Putamen (tissue), 1 donor: ENCODE measurements at places on chromosomes 7 and 10.

DNA sequence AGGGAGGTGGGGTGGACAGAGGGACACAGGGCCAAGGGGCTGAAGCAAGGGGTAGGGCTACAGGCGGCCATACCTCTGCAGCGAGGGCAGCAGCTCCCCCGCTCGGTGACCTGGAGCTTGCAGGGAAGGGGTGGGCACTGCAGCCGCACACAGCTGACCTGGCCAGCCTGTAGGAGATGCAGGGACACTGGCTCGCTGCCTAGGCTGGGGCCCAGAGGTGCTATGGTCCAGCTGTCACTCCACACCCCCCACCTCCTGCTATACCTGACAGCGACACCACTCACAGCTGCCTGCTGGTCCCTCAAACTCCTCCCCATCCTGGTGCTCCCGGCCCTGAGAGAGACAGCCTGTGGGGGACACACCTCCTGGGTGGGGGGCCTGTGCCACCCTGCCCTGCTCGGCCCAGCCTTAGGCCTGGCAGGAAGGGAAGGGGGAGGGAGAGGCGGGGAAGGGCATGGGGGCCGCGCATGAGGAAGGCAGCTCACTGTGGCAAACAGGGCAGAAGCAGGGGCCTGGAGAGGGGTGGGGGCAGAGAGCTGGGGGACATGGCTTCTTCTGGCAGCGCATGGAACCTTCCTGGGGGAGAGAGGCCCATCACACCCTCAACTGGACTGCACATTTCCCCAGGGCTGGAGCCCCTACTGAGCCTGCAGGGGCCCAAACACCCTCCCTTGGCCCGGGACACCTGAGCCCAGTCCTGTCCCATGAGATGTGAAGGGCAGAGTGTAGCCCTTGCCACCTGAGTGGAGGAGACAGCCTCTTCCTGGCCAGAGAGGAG is 23.9 kb downstream of the ATP6V1F start:
- no peak for DNase-seq

DNA sequence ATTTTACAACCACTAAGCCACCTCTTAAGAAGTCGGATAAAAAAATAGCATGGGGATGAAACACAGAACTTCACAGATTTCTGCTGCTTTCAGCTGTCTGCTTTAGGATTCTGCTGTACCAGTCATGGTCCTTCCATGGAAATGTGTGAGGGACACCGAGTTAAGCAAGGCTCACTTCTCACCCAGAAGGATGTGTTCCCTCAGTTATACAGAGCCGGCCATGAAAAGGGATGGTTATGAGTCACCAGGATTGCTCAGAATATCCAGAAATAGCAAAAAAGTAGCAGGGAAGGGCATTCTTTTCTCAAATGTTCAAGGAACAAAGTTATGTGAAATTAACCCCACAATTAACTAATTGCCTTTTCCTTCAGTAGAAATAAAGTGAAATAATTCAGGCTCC is 124.4 kb downstream of the AMPH start:
- no peak for DNase-seq

- DNase-seq: no peak
These were observed 7.8 kb downstream of the GPR158 start for GRCh38 chr10:25182636-25183035.

- no peak for DNase-seq
These were observed 236.1 kb downstream of the ELMO1 start for GRCh38 chr7:37212556-37212955.

DNA sequence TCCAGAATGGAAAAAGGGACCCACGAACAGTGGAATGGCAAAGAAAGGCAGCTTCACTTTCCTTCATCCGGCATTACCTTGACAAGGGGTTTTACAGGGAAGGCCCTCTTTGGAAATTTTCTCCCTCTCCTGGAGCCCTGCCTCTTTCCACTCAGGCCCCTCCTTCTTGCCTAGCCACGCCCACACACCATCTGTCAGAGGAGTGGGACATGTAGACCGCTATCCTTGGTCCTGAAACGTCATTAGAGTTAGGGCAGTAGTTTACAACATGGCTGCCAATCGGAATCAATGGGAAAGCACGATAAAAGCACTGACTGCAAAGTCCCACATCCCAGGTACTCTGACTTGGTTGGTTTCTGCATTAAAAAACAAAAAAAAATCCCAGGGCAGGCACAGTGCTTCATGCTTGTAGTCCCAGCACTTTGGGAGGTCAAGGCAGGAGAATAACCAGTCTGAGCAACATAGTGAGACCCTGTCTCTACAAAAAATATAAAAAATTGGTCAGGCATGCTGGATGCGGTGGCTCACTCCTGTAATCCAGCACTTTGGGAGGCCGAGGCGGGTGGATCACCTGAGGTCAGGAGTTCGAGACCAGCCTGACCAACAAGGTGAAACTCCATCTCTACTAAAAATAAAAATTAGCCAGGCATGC is 96.4 kb downstream of the MARCHF5 start:
- DNase-seq: no peak

DNA sequence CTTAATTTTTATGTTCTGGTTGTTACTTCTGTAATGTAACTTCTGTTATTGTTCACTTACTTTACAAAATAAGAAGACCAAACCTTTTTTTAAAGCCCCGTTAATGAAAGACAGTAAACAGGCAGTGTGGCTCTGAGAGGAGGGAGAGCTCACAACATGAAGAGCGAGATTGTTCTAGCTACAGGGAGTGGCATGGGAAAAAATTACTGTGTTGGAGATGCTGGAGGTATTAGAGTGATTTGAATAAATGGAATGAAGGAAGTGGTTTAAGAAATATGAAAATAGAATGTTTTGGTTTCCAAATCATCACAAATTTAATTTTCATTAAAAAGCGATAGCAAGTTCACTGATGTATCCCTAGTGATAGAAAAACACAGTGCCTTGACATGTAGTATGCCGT is 31.8 kb downstream of the REEP3 start:
- no peak for DNase-seq

GRCh38 chr7:17010637-17011300 is 129.0 kb upstream of the AGR3 start:
- no peak for DNase-seq

DNA sequence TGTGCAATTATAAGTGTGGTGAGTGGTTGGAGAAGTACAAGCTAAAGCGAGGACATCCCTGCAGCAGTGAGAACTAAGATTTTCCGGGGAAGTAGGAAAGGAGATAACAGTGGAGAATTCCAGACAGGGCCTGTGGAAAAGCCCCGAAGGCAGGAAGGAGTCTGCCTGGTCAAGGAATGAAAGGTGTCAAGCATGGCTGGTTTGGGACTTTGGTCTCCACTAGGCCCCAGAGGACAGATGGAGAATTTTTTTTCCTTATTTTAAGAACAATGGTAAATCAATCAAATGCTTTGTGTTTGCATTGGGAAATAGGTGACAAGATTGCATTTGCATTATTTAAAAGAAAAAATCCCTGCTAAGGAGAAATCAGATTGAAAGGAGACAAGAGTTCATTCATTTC is 3.2 kb upstream of the CEP55 start:
- DNase-seq: no peak

DNA sequence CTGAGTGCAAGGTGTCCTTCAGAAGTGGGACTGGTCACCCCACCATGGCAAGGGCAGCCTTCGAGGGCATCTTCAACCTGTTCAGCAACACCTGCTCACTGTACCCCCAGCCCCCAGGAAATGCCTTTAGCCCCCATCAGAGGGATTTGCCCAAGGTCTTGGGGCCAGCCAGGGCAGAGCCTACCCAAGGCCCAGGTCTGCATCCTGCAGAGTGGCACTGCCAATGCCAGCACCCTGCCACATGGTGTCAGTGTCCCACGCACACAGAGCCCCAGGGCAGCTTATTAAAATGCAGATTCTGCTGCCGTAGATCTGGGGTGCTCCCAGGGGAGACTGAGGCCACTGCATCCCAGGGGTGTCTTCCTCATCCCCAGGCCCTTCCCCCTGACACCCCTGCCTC is 106.2 kb upstream of the KCTD7 start:
- DNase-seq: no peak

DNA sequence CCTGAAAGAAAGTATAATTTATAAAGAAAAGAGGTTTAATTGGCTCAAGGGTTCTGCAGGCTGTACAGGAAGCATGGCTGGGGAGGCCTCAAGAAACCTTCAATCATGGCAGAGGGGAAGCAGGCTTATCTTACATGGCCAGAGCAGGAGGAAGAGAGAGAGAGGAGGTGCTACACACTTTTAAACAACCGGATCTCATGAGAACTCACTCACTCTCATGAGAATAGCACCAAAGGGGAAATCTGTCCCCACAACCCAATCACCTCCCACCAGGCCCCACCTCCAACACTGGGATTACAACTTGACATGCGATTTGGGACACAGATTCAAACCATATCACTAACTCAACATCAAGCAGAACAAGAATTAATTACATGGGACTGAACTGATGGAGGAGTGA is 6.9 kb upstream of the ZNF485 start:
- DNase-seq: no peak

GRCh38 chr7:19351341-19352304 is 206.4 kb upstream of the FERD3L start:
- DNase-seq: no peak

DNA sequence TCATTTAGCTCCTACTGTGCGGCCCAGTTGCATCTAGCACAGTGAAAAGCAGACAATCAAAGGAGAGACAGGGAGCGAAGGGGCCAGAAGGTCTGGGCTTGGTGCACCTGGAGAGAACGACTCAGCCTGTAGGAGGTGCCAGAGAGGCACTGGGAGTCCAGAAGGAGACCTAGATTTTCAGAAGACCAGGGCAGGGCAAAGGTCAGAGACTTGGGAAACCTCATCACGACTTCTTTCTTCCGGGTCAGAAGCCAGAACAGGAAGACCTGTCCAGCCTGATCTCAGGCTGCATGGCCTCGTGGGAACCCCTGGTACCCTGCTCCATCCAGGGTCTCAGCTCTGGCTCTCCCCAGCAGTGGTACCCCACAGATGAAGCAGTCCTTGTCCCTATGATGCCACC is 5.2 kb downstream of the AGAP3 start:
- no peak for DNase-seq

DNA sequence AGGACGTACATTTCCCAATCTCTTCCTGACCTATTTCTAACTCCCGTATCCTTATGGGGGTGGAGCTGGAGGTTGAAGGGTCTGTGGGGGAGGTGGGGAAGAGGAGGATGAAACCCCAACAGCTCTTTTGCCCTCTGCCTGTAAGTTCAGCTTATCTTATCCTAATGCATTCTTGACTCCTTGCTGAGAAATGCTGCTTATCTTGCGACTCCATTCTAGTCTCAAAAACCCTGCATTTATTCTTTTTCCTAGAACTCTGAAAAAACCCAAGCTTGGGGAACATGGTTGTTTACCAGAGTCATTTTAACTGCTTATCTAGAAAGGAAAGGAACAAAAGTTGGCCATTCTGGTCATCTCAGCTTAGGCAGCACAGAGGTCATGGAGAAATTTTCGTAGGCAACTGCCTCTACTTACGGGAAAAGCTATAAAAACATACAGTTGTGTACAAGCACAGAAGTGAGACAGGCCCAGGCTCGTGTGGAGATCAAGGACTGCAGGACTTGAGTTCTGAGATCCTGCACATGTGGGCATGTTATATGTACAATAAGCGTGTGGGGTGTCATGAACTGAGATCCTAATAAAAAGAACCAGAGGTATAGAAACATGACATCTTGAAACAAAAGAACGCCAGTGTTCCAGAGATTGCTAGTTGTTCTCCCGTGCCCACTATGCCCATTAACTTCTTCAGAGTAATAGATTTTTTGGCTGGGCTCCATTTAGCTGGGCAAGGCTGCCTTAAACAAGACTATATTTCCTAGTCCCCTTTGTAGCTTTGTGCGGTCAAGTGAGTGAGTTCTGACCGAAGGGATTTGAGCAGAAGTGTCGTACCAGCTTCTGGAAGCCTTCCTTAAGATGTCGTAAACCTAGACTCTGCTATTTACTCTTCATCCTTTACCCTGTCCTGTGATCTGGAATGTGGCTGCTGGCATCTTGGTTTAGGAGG is 9.6 kb downstream of the INMT start:
- no peak for DNase-seq

DNA sequence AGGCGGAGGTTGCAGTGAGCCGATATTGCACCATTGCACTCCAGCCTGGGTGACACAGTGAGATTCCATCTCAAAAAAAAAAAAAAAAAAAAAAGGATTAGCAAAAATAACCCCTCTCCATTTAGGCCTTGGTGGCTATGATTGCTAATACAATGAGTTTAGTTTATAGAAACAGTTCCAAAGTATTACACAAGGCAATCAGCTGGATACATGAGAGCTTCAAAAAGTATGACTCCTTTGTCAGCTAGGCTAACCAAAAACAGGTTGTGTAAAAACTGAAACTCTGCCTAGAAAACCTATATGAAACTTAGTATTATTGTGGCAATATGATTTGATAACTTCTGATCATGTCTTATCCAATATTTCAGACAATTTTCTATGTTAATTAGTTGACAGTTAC is 57.2 kb downstream of the SUGCT start:
- no peak for DNase-seq

DNA sequence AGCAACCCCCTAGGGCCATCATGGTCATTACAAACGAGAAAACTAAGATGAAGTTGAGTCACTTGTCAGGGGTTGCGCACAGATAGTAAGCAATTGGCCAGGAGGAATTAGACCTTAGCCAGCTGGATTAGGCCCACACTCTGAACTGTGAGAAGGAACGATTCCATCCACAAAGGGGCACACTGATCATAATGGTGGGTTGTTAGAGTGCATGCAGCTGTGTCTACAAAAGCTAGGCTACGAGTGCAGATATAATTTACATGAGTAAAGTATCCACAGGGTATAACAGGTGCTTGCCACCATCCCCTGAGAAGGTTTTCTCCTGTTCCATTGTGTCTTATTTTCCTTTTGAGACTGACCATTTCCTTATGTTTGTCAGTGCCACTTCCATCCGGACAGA is 16.6 kb upstream of the FAM170B start:
- no peak for DNase-seq

- no peak for DNase-seq
These were observed 22.5 kb downstream of the LRRC27 start for GRCh38 chr10:132354356-132355094.

DNA sequence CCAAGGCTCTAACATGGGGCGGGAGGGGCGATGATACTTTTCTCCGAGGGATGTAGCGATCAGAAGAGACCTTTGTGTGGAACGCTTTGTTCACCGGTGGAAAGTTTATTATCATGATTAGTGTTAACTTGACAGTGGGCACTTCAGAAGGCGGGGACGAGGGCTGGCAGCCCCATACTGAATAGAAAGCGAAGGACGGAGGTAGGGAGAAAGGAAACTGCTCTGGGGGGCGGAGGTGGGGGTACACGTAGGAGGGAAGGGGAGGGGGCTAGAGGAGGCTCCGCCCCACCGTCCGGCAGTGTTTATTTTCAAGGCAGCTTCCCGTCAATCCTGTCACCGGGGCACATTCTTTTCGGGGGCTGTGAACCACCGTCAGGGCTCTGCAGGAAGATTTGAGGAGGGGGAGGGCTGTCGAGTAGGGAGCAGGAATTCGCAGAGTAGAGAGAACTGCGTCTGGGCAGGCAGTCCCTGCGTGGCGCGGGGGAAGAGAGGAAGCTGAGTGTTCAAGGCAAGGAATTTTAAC is 9.4 kb upstream of the NKX2-3 start:
- DNase-seq: no peak
